ENCODE measurements at places on chromosomes 11 and 22. TPM values are rescaled to one million over a fixed set of nuclear protein-coding genes. Genes with fewer than 3 reads are reported as not detected.

The CFAP300 gene
- 5.4 TPM for total RNA-seq

GRCh38 chr11:37141707-37142106 is 543.7 kb upstream of the RAG2 start:
- DNase-seq, result no peak

- no peak for DNase-seq
Measured at GRCh38 chr11:96126917-96127595, 203.1 kb upstream of the MTMR2 start.

DNA sequence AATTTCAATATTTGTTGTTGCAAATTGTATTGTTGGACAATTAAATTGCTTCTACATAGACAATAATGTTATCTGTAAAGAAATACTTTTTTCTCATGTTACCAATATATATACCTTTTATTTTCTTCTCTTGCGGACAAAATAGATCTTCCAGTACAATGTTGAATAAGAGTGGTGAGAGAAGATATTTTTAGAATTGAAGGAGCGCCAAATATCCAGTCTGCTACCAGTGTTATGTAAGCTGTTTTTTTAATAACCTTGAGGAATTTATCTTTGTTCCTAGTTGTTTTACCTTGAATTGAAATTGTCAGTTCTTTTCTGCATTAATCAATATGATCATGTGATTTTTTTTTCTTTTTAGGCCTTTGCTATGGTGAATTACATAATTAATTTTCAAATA is 1702.5 kb upstream of the RAG2 start:
- no peak for DNase-seq

All from aorta (tissue), 5 donors.